Tibial nerve (tissue), 4 donors: ENCODE measurements at places on chromosomes 7 and 10.

GRCh38 chr10:129622736-129623135 lies 155.7 kb downstream of the MGMT start:
- no peak for DNase-seq

GRCh38 chr10:29183301-29183945 lies 105.4 kb upstream of the LYZL1 start:
- DNase-seq = no peak

GRCh38 chr10:51770709-51771108 lies 71.3 kb upstream of the CSTF2T start:
- no peak for DNase-seq

DNA sequence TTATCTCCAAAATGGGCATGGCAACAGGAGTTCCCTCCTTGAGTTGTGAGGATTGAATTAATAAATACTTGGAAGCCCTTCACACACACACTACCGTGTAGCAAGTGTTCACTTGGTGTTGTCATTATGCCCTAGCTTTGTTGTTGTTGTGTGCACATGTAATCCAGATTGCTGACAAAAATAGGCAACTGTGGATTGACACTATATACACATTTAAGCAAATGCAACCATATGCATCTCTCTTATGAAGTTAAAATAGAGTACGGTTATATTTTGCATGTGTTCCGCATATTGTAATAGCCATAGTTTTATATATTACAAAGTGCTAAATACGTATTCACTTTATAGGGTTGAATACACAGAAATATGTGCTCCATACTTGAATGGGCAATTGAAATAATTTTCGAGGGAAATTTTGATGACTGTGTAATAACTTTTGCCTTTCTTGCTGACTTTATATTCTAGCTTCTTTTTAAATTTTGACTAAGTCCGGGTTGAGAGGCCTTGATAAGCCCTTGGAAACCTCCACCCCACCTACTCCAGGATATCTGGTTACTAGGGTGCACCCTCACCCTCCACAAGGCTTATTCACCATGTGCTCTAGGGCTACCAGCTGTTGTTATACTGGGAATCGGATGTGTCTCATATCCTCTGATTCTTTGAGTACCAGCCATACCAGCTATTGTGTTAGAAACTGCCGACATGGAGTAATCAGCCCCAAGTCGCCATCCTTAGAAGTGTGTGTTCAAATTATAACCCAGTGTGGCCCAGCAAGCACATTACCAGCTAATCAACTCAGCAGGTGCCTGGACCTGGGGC lies 265.0 kb downstream of the CAMK1D start:
- no peak for DNase-seq

- no peak for DNase-seq
Measured at GRCh38 chr7:40810274-40810673, 675.5 kb downstream of the SUGCT start.

DNA sequence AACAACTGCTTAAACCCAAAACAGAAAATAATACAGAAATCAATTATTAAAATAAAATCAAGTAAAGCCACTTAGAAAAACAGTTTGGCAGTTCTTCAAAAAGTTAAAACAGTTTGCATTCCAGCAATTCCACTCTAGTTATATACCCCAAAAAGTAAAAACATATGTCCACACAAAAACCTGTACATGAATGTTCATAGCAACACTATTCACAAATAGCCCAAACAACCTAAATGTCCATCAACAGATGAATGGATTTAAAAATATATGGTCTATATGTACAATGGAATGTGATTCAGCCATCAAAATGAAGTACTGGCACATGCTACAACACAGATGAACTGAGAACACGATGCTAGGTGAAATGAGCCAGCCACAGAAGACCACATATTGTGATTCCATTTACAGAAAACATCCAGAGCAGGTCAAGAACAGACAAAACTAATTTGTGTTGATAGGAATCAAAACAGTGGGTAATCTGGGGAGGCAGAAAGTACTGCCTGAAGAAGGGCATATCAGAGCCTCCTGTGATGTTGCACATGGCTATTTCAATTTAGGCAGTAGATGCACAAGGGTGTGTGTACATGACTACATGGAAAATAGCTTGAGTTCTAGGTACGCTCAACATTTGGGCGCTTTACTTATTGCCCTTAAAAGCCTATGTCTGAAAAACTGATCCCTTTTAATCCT lies 66.3 kb downstream of the CYTH3 start:
- no peak for DNase-seq

DNA sequence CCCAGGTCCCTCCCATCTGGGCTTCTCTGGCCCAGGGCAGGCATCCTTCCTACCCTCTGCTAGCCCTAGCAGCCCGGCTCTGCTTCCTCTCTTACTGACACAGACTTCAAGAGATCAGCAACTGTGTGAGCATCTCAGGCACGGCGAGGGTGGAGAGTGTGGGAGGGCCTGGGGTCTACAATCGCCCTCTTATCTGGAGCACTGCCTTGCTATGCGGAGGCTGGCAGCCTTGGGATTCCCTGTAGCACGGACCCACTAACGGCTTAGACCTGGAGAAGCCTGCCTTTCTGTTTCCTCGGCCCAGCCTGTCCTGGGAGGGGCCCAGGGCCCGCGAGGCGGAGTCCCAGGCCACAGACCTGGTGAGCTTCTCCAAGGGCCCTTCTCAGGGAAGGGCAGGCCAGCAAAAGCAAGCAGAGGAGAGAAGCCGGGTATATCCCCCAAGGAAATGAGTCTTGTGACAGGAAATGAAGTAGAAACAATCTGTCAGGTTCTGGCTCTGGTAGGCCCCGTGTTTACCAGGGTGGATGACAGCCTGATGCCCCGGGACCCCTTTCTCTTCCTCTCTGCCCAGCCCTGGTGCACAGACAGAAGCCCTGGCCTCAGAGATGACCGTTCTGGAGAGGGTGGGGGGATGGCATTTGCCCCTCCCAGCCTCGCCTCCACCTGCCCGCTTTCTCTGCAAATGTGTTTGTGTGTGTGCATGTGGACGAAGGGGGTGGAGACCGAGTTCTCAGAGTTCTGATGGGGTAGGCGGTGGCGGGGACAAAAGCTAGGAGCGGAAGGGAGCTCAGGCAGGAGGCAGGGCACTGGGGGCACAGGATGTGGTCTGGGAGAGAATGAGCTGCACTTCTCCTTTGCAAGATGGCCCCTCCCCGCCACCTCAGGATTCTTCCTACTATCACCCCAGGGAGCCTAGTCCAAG lies 2.5 kb downstream of the LRCH4 start:
- peak; percentile 58 for DNase-seq

- no peak for DNase-seq
Measured at GRCh38 chr7:2202361-2202761, 30.4 kb downstream of the MAD1L1 start.

DNA sequence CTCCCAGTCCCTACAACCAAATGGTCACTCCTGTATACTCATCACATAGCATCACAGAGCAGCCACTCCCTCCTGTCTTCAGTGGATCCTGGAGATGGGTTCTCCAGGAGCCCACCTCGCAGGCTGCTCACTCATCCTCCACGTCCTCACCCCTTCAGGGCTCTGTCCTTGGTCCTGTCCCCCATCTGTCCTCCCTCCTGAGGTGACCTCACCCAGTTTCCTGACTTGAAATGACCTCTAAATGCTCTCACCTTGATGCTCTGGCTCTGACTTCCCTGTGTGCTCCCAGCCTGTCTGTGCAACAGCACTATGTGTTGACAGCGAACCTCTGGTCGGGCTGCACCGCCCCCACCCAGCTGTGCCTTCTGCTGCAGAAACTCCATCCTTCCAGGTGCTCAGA lies 2.1 kb upstream of the PPP2R2D start:
- no peak for DNase-seq

DNA sequence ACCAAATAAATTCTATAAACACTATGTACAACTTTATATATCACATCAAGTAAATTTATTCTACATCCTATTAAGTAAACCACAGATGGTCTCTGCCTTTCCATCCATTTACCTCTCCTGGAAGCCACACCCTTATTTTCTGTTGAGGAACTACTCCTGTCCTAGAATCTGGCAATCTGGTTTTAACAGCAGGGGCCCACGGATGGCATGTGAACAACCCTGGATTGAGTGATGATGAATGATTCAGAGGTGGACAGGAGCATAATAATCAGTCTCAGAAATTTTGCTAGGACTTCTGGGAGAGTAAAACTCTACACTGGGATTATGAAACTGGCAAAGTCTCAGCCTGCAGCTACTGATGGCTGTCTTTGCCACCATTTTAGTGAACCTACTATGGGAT lies 54.1 kb downstream of the CDK6 start:
- DNase-seq = no peak

GRCh38 chr10:21991785-21992184 lies 11.7 kb downstream of the DNAJC1 start:
- DNase-seq = no peak

GRCh38 chr7:135938086-135938485 lies 39.1 kb downstream of the MTPN start:
- no peak for DNase-seq

DNA sequence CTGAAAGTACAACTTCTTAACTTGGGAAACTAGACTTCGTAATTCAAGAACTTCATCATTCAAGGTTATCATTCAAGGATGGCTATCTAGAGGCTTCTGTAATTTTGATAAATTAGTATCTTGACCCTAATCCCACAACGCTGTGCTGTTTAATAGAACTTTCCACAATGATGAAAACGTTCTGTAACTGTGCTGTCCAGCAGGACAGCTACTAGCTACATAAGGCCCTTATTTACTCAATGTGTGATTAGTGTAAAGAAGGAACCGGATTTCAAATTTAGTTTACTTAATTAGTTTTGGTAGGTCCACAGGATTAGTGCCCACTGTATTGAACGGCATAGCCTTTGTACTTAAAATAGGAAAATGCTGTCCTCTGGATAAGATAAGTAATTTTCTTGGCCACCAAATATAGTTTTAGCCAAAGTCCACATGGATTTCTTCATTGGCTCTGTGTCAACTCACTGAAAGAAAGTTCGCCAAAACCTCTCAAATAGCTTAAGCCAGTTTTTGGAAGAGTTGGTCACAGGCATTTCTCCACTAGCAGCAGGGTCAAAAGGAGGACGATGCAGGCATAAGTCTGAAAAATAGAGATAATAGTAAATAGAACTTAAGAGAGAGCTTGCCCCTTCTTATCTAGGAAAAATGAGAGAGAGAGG lies 17.3 kb downstream of the DGKI start:
- DNase-seq = no peak
